ENCODE measurements at places on chromosomes 13 and 19.

GRCh38 chr19:11377756-11378155 is 3.3 kb downstream of the SWSAP1 start:
- no peak for DNase-seq

DNA sequence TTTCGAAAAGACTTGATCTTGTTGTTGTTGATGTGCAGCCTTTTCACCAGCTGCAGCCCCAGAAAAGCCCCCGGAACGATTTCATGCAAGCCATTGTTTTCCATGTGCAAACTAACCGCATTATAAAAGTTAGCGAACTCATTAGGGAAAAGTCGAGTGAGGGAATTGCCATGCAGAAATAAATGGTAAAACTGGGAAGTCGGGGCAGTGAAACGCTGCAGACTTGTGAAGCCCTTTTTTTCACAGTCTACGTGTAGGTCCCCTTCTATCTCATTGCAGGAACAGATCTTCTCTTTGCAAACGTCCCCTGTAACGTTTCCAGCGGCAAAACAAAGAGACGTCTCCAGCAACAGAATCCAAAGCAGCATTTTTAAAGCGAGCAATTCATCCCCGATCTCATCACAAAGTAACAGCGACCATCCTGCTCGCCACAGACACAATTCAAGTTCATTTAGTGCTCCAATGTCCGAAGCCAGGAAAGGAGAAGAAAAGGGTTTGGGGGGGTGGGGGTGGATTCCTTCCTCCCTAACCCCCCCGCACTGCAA is 1.1 kb downstream of the SLITRK1 start:
- DNase-seq = no peak

DNA sequence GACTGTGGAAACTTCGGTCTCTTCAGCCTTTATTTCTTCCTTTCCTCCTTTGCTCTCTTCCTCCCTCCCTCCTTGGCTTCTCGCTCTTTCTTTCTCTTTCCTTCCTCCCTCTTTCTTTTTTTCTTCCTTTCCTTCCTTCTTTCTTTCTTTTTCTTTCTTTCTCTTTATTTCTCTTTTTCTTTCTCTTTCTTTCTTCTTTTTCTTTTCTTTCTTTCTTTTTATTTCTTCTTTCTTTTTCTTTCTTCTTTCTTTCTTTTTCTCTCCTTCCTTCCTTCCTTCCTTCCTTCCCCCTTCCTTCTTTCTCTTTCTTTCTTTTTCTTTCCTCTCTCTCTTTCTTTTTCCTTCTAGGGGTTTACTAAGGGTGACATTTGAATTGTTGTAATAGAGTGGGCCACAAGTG is 290.2 kb upstream of the MAB21L1 start:
- DNase-seq = no peak

GRCh38 chr13:69092615-69093322 is 1014.9 kb upstream of the ATXN8OS start:
- DNase-seq = no peak

DNA sequence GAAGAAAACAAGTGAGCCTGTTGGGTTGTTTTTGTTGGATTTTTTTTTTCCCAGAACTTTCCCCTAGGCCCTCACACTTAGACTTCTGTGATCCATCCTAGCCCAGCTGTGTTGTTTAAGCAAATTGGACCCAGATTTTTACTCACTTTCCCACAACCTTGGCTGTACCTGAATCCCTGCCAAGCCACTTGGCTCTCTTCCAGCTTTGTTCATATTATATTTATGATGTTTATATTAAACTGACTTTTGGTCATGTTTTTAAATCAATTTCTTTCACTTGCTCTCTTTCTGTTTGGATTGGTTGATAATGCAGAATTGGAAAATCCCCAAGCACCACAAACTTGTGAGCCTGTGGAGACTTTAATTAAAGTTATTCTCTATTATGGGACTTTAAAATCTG is 16.6 kb downstream of the OLFM4 start:
- DNase-seq = no peak

DNA sequence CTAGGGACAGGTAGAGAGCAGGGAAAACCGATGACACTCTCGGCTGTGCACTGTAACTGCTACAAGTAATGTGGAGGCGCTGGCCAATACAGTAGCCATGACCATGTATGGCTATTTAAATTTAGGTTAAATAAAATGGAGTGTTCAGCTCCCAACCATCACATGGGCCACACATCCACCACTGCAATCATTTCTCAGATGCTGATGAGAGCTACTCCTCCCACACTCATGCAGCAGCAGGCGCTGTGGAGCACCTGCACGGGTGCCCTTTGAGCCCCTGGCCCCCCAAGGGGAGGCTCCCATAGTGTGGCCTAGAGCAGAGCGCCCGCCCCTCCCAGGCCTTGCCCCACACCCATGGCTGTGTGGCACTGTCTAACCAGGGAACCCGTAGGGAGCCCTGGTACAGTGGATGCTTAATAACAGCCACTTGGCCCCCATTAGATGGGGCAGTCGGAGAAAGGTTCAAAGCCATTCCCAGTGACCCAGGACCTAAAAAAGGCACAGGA is 6.0 kb downstream of the ACP4 start:
- no peak for DNase-seq

DNA sequence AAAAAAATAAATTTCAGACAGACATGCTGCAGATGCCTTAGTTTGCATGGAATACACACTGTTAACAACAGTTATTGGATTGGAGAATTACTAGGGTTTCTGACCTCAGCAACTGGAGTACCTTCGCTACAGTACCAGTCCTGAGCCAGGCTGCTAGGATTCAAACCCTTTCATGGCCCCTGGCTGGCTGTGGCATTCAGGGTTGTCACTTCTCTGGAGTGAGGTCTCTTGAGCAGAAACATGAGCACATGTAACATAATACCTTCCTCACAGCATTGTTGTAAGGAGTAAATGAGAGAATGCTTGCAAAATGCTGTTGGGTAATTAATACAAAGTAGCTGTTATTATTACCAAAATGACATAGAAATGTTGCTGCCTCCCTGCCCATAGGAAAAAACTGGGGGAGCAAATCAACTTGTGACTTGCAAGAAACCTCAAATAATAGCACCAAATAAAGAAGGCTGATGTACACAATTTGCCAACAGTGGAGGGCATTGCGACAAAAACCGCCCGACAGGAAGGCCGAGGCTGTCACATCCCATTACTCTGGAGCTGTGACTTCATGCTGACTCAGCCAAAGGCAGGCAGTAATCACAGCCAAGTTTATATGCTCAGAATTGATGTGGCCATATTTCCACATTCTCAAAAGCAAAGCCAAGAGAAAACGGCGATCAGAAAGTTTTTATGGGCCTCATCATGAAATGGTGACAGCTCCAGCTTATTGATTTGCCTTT is 100.4 kb downstream of the RFC3 start:
- DNase-seq = peak; percentile 93

DNA sequence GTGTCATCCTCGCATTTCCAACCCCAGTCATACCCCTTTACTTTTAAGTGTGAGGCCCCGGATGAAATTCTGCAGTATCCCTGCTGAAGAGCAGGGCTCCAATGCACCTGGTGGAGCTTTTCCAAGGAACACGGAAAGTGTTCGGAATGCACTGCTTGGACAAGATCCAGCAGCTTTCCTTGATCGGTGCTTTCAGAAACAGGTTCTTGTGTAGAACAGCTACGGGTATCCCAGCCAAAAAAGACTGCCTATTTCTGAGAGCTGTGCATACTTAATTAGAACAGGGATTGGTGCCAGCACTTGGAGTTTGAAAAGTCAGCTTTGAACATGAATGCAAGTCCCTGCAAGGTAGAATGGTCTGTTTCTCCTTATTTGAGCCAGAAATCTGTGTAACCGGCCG is 87.2 kb upstream of the C1QTNF9B start:
- DNase-seq = no peak

GRCh38 chr13:94195715-94196114 is 283.8 kb downstream of the DCT start:
- no peak for DNase-seq
